ENCODE measurements at places on chromosomes 16 and 17.

- DNase-seq = no peak
These were observed 58.8 kb upstream of the MAF start for GRCh38 chr16:79659344-79659743.

DNA sequence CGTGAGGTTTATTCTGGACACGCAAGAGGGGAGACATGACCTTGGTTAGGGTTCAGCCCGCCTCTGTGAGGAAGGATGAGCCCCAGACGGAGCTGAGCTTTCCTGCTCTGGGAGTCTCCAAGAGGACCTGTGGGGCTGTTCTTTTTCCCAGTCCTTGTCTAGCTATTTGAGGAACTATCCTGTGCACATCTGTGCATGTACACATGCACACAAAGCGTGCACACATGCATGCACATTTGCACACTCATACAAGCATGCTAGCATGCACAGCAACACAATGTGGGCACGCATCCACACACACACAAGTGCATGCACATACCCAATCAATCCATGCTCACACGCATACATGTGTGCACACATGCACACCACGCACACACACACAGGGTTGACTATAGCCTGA, 40.4 kb downstream of the ABCC6 start:
- DNase-seq = no peak

GRCh38 chr16:56481468-56482122, 30.2 kb downstream of the OGFOD1 start:
- DNase-seq = no peak

GRCh38 chr16:55900616-55901393, 25.6 kb upstream of the CES5A start:
- no peak for DNase-seq

- peak; percentile 76 for DNase-seq
These were observed 345.4 kb downstream of the SOX9 start for GRCh38 chr17:72466199-72466598.

DNA sequence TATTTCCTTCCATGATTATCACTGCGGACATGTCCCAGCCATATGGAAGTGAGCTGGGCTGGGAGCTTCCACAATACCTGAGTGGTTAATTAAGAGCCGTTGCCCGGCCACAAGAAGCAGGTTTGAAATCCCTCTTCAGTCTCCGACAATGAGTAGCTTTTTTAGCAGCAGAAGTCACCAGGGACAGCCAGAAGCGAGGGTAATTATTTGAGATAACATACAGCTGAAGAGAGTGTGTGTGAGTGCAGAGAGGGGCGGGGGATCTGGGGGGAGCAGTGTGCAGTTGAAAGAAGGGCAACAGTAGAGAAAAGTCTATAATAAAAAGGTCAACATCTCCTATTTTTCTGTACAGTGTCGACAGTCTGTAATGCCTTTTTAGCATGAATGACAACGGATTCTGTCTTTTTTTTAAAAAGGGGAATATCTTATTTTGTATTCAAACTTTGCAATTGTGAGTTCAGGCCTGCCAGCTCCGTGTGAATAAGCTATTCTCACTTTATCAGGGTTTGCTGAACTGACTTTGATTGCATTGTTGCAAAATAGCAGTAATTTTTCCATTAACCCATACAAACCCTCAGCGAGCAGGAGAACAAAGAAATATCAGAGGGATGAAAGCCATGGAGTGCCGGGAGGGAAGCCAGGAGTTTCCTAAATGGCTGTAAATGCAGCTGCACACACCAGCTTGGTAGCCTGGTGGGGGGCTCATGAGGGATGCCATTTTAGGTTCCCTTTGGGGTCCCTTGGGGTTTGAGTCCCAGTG, 220.3 kb upstream of the IRX3 start:
- no peak for DNase-seq

- DNase-seq = peak; percentile 37
These were observed 445 bp downstream of the CIAO2B start for GRCh38 chr16:66933776-66934137.

DNA sequence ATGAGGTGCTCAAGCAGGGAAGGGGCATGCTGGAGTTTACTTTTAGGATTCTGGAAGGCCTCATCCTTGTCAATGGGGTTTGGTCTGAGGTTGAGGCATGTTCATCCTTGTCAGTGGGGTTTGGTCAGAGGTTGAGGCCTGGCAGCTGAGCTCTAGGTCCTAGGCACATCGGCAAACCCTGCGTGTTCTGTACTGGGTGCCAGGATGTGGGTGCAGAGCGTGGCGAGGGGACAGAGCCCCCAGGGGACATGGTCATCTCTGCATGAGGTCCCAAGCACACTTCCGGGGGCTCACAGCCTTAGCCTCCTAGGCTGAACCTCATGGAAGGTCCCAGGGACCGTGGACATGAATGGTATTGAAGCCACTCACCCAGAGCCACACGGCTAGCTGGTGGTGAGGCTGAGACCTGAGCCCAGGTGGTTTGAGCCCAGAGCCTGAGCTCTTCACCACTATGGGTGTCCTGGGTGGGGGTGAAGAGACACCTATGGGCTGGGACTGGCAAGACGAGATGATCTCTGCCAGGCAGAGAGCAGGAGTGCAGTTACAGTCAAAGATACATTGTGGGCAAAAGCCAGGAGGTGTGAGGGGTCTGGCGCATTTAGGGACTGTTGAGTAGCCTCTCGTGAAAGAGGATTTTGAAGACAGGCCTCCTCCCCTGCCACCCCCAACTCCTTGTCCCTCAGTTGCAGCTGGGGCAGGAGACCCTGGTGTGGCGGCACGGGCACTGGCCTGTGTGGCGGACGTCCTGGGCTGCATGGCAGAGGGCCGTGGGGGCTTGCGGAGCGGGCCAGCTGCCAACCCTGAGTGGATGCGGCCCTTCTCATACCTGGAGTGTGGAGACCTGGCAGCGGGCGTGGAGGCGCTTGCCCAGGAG, 19.3 kb downstream of the FCSK start:
- DNase-seq = no peak

All from HTR-8/SVneo (cell line).